Hematopoietic multipotent progenitor cell treated with erythropoietin and hydrocortisone succinate and interleukin-3 and kit ligand, for 6 days (in vitro differentiated cells): ENCODE measurements at places on chromosomes 13 and 19.

DNA sequence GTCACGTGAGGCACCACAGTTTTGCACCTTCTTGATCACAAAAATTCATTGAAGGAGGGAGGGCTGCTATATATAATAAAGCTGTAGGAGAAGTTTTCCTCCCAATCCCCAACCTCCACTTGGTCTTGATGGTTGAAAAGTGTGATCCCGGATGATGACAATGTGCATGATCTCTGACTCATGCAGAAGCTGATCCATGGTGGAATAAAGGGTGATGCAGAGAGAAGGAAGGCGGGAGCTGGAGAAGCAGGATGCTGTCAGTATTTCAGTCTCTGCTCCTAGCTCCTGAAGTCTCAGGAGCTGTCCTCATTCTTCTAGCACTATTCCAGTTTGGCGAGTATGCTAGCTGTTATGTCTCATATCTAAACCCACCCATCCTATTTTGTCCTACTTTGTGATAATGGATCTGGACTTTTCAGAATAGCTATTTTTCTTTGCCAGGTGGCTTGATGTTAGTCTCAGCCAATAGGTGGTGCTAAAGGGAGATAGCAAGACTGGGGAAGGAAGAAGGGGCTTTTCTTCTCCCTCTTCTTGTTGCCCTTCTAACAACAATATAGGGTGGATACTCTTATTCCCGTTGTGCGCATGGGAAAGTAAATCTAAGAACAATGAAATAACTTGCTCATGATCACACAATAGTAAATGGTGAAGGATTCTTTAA lies 65.6 kb upstream of the HTR2A start:
- peak; percentile 30 for DNase-seq

DNA sequence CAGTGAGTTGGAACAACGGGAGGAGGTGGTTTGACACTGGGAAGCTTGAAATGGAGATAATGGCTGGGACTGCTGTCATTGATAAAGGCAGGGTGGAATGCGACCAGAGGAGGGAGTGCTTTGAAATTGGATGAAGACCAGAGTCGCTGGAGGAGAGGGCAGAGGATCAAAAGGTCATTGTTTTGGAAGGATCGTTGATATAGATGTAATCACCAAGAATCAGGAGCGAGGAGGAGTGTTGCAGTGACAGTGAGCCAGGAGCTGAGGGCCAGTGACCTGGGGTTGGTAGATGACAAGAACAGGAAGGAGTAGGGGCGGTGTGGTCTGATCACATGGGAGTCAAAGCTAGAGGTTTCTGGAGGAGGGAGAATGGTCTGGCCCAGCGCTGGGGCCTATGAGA lies 25.3 kb downstream of the TM9SF2 start:
- peak; percentile 28 for DNase-seq

GRCh38 chr13:76764916-76765315 lies 121.3 kb downstream of the KCTD12 start:
- DNase-seq = no peak

- DNase-seq = no peak
Measured at GRCh38 chr13:71870100-71870499, 3.1 kb upstream of the DACH1 start.

- DNase-seq = no peak
Measured at GRCh38 chr13:32917504-32917903, 98.7 kb upstream of the KL start.

- no peak for DNase-seq
Measured at GRCh38 chr13:44516771-44517170, 59.4 kb downstream of the TSC22D1 start.
